GOT3 (cell line): ENCODE measurements at places on chromosomes 4 and X.

DNA sequence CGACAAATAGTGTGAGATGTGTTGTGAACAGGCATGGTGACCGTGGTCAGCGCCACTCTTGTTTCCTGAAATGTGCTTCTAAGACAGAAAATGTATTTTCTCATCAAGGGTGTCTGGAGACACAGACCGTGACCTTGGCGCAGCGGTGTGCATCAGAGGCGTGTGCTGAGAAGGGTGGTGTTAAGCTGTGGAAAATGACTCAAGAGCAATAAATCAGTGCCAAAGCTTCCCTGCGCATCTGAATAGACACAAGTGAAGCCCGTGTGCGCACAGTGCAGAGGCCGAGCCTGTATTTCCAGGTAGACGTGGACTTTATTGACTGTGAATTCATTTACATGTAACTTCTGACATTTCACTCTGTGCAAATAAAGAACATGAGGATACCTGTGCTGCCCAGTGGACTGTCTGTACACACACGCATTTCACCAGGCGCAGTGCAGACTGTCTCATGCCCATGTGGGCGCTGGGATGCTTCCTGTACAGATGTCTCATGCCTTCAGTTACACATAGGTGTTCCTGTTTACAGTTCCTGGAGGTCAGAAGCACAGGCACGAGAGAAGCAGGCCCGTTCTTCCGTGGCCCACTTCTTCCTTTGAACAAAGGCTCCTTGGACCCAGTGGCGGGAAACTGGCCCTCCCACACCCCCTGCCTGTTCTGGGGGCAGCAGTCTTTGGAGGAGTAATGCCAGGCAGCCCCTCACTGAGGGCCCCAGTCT is 31.9 kb downstream of the NSG1 start:
- DNase-seq, result no peak

- DNase-seq, result no peak
These were observed 87.3 kb upstream of the TET2 start for GRCh38 chr4:105059337-105059736.

- DNase-seq, result no peak
These were observed 4.7 kb downstream of the SRPX2 start for GRCh38 chrX:100648458-100649417.

- no peak for DNase-seq
These were observed 20.0 kb upstream of the TMEM128 start for GRCh38 chr4:4267981-4268380.

DNA sequence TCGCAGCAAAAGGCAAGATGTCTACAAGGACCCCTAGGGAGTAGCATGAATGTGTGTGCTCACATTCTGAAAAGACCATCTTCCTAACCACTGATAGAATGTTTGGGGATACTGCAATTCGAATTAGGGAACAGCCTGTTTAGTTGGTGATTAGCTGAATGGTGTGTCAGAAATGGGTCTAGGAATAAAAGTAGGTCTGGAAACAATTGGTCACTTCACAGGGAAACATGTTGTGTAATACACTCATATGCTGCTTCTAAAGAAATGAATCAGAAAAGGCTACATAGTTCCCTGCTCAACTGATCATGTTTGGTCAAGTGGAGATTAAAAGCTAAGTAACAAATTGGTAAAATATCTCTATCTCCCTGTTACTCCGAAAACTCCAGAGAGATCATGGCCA is 2362.4 kb upstream of the TENM3 start:
- DNase-seq, result no peak

- DNase-seq, result no peak
These were observed 254.9 kb upstream of the ZCCHC13 start for GRCh38 chrX:74049126-74049525.

DNA sequence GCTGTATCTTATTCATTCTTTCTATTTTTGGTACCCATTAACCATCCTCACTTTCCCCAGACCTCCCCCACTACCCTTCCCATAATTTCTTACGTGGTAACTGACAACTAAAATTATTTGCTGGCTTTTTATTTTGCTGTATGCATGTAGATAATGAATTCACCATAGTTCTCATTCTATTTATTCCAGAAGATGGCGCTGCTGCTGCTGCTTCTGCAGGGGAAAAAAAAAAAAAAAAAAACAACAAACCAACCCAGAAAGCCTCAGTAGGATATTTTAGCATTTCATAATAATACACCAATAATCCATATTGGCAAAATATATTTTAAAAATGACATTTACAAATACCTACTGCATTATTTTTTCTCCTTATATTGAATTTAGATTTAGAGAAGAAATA is 416.6 kb upstream of the MAGEB18 start:
- DNase-seq, result no peak
